ENCODE measurements at places on chromosomes 5 and 9.

DNA sequence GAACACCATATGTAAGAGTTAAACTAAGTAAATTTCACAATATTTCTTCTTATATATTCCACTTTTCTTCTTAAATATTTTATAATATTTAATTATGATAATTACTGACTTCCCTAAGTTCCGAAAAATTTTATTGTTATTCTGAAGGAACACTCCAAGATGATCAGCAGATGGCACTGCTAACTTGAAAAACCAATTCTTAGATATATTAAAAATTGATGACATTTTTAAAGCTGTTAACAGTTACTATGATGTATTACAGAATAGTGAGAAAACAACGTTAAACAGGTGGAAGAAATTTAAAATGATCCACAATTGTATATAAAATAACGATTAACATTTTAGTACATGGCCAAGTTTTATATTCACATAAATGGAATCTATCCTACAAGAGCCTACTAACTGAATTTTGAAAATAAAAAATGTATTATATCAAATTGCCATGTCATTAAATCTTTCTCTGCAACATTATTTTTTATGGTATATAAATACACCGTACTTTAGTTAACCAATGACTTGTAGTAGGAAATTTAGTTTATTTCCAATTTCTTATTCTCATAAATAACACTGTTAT is 30.1 kb upstream of the MUSK start:
- no peak for DNase-seq

GRCh38 chr9:5893591-5894236 is 3.0 kb downstream of the MLANA start:
- no peak for DNase-seq

- DNase-seq = no peak
Observed at GRCh38 chr9:124764774-124765438, 6.2 kb downstream of the NR6A1 start.

DNA sequence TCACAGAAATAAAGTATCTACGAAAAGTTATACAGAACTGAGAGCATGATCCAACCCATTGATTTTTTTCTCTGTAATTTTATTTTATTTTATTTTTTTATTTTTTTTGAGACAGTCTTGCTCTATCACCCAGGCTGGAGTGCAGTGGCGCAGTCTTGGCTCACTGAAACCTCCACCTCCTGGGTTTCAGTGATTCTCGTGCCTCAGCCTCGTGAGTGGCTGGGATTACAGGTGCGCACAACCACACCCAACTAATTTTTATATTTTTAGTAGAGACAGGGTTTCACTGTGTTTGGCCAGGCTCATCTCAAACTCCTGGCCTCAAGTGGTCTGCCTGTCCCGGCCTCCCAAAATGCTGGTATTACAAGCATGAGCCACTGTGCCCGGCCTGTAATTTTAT is 107.3 kb downstream of the VPS13A start:
- no peak for DNase-seq

DNA sequence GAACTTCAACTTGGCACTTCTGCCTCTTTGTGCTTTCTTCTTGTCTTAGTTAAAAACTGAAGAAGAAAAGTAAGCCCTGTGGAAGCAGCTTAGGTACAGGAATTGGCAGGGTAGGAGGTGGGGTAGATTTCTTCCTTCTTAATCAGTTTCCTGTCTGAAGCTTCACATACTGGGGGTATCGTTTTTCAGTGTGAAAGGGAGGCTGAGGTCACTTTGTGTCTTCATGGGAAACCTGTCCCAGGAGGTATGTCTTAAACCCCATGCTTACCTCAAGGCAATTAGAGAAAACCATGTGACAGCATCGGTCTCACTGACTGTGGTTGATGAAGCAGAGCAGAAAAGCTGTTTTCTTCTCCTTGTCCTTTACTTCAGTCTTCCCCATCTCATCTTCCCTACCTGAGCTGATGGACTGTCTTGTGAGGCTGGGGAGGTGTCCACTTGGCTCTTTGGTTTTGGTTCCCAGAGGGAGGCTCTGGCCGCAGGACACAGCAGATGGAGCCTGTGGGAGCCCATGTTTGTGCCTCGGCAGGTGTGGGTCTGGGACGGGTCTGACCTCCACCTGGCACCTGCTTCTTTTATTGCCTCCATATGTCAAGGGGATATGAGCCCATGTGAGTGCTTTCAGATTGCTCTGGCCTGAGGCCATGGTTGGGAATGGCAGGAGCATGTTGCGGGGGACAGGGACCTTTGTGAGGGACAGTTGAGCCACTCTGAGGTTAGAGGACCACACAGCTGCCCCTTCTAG is 47.0 kb downstream of the SH3GL2 start:
- no peak for DNase-seq

- no peak for DNase-seq
Observed at GRCh38 chr9:119337573-119337972, 31.7 kb downstream of the BRINP1 start.

DNA sequence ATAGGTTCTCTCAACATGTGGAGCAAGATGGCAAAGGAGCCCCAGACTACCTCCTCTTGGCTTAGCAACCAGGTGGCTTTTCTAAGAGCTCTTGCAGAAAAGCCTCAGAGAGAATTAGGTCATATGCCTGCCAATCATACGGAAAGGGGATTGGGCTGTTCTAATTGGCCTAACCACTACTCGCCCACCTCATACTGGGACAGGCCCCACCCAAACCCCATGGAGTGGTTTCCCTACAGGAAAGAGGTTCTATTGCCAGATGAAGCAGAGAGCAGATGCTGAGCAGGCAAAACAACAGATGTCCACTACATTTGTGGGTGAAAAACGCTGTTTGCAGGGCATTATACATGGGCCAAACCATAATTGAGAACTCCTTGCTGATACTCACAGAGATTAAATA is 29.0 kb downstream of the ABLIM3 start:
- no peak for DNase-seq

DNA sequence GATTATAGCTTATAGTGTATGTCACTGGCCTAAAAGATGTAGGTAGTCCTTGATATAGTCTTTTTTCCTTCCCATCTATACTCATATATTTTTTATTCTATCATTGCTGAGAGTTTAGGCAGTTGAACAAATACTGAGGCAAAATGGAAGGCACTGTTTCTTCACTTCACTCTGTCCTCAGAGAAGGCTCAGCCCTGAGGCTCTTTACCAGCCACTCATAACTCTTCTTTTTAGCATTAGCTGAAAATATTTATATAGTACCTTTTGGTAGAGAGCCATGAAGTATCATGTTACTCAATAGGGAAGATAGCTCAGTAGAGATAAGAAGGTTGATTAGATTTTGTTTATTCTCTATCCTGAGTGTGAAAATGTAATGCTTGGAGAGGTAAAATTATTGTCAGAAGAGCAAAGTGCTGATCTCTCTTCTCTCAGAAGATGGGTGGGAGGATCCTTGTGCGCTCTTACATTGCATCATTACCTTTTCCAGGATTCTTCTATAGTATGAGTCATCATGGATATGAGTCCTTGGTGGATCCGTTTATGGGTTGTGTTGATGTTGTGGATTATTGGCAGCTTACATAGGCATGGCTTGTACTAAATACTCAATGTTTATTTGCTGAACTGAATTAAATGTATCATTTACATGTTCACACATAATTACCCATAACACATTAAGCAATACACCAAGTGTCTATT is 88.1 kb downstream of the ANXA1 start:
- no peak for DNase-seq

GRCh38 chr9:127144670-127145445 is 22.4 kb upstream of the ANGPTL2 start:
- no peak for DNase-seq

Data from activated naive CD8-positive, alpha-beta T cell treated with anti-CD3 and anti-CD28 coated beads for 36 hours (primary cell).